COR-L47 (cell line): ENCODE measurements at places on chromosomes 11 and 22.

DNA sequence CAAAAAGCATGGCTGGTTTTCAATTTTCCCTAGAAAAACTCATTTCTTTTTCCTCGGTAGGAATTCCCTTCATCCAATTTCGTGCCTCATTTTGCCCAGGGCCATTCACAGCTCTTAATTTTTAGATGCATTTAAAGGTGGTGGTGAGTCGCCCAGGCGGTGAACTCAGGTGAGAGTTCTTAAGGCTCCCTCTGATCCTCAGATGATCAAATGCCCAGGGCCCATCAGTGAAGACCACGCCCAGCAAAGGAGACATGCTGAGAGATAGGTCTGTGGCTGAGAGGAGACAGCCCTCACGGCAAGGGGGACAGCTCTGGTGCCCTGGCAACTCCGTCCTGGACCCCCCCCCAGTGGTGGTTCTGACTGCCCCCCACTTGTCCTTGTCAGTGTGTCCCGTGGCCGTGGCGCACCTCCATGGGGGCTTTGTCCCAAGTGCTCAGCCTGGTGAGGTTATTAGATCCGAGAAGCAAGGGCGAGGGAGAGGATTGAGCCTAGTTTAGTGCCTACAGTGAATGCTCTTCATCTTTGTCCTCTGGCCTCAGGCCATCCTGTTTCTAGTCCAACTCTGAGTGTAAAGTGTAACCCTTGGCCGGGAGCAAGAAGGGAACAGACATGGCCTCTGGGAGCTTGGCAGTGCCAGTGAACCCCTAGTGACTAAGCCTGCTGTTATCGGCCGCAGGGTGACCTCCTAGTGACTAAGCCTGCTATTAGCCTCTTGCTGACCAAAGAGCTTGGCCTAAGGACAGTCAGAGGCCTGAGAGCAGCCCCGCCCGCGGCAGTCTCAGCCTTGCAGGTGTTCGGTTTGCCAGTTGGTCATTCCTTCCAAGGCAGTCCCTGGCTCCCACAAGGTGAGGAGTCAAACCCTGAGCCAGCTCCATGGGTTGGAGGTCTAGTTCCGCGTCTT, 83.5 kb downstream of the CTTN start:
- DNase-seq: no peak

DNA sequence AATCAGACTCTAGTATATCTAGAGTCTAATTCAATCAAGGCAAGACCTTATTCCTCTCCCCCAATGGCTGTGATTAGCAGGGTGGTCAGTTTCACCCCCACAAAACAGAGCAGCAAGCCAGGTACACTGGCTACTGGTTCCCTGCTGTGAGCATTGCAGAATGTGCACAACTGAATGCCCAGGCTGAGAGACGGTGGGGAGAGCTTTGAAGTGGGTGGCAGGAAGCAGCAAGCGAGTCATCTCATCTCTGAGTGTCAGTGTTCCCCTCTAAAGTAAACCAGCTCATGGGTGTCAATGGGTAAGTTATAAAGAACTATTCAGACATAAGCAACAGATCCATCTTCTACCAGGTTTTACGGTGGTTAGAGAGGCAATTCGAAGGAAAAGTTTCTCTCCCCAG, 37.6 kb downstream of the GAB4 start:
- no peak for DNase-seq

GRCh38 chr11:16786131-16786530, 47.7 kb downstream of the C11orf58 start:
- no peak for DNase-seq

- peak; percentile 39 for DNase-seq
Observed at GRCh38 chr11:6438979-6439571, 1.7 kb downstream of the HPX start.

DNA sequence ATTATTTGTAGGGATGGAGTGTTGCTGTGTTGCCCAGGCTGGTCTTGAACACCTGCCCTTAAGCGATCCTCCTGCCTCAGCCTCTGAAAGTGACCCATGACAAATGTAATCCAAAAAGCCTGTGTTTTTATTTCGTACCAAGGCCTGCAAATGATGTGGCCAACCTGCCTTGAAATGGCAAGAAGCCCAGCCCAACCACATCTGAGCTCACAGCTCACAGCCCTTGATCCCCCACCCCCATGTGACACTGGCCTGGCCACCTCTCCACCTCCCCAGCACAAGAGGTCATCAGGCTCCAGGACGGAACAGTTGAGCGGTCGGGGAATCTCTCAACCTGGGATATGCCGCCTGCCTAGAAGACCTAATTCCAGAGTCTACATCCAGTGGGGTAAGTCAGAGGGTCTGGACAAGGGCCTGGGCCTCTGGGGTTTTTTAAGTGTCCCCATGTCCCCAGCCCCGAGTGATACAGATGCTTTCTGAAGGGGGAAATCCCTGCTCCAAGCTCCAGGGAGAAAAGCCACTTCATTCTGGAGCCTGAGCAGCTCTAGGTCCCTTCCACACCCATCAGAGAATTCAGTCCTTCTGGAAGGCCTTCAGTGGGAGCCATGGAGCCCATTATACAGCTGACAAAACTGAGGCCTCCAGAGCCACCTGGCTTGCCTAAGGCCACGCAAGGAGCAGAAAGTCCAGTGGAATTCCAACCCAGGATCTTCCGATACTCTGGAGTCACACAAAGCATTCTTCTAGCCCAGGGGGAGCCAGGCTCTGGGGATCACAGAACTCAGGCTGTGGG, 70.7 kb downstream of the MN1 start:
- no peak for DNase-seq

DNA sequence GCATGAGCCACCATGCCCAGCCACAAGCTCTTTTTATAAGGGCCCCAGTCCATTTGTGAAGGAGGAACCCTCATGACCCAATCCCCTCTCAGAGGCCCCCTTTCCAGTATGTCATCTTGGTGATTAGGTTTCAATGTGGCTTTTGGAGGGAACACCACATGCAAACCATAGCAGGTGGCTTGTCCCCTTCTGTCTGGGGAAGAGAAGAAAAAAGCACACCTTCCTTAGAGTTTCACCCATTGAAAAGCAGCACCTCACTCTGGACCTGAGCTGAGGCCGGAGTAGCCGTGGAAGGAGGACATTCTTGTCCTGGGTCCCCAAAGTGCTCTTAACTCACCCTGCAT, 25.4 kb downstream of the NEAT1 start:
- DNase-seq: no peak

GRCh38 chr11:14374922-14375830, 16.2 kb upstream of the RRAS2 start:
- no peak for DNase-seq

- peak; percentile 40 for DNase-seq
Observed at GRCh38 chr11:126607374-126607773, 251.9 kb downstream of the ST3GAL4 start.

GRCh38 chr11:94732617-94733281, 35.4 kb upstream of the AMOTL1 start:
- no peak for DNase-seq

- DNase-seq: no peak
Observed at GRCh38 chr11:34620820-34621792, at the start of gene EHF. Gene EHF, plus strand, starts transcription at chr11:34621093. Its CDS starts 21,538 bp downstream, at chr11:34642631.

DNA sequence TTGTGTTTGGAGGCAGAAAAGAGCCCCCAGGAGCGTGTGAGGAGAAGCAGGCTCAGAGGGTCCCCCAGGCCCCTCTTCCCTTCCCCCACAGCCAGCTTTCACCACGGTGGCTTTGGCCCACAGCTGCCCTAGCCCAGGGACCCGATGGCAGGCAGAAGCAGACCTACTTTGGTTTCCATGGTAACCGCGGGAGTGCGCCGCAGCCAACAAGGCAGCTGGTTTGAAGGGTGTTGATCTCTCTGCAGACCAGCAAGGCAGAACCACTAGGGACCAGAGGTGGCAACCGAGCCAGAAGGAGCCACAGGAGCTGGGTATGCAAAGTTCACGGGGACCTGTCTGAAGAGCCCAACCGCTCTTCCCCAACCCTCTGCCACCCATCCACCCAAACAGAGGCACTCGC, 69.4 kb downstream of the BUD13 start:
- DNase-seq: peak; percentile 64

DNA sequence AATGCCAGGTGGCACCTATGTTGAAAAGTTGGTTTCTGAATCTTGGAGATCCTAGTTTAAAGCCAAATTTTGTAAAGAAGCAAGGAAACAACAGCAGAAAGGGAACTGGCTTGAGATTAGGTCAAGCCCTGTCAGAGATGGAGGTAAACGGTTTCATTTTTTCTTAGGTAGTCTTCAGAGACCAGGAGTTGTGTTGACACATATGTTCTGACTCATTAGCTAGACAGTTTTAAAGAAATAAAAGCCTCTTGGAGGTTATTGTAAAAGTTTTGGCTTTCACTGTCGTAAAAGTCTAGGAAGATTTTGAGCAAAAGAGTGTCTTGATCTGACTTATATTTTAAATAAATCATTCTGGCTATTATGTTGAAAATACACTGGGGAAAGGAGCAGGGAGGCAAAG, 151.5 kb upstream of the CTSC start:
- DNase-seq: no peak
